ENCODE measurements at places on chromosomes 2 and 18.

DNA sequence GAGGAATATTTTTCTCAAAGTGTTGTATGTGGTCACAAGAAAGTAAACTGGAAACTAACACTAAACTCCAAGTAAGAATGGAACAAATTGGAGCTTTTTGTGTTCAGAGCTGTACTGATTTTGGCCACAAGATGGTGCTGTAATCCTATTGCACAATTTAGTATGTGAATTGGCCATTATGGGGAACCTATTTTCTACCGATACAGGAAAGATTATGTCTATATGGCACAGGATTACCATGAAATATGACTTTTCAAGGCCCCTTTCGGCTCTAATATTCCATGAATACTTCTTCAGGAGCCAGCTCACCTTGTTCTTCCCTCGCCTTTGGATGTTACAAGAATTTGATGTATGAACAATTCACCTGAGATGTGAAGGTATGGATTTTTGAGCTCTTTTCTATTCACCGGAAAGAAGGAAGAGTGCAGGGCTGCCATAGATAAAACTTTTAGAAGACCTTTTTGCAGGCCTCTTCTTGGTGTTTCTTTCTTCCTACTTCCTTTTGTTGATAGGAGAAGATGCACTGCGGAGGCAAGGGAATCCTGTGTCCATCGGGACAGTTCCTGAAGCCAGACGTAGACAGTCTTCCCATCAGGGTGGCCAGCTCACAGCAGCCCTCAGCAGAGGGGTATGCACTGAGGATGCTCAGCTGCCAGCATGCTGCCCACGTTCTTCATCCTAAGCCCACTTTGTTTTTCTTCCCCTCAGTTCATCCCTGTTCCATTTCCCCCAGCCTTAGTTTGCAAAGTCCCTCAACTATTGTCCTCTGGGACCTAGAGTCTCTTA lies 13.3 kb downstream of the MRPL44 start:
- peak; percentile 58 for DNase-seq

GRCh38 chr2:129347486-129348217 lies 631.8 kb upstream of the RAB6C start:
- no peak for DNase-seq

- no peak for DNase-seq
These were observed 795.1 kb upstream of the ZEB2 start for GRCh38 chr2:145315053-145315452.

- no peak for DNase-seq
These were observed 283.1 kb upstream of the TRIB2 start for GRCh38 chr2:12433626-12433990.

DNA sequence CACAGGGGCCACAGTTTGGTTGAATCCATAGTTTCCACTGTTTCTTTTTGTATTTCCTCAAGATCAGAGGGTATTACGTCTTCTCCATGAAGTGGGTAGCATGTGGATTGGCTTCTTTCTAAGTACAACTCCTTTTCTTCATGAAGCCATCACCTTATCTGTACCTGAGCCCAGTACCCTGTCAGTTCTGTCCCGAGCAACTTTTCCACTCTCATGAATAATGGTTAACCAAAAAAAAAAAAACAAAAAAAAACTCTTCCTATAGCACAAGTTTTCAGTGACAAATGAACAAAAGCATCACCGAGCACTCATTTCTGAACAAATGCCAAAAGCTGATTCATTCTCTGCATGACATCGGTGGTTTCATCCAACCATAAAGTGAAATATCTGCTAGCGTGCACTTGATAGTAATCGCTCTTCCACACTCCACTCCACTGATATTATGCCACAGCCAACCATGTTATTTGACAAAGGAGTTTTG lies 53.0 kb upstream of the CCDC150 start:
- no peak for DNase-seq

DNA sequence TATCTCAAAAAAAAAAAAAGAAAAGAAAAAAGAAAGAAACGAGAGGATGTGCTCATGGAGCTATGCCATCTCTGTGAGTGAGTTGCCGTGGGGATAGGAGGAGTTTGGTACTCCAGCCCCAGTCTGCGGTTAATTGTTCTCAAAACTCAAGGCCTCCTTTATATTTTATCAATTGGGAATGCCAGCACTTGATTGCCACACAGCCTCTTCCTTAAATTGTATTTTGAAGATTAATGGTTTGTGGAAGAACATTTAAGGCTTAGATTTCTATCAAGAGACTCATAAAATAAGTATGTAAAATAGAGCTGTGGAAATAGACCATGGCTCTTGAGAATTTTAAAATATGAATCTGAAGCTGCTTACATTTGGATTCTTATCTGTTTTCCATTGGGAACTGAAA lies 29.8 kb downstream of the KCNE4 start:
- DNase-seq = no peak

GRCh38 chr2:128445523-128445900 lies 126.8 kb upstream of the HS6ST1 start:
- no peak for DNase-seq

DNA sequence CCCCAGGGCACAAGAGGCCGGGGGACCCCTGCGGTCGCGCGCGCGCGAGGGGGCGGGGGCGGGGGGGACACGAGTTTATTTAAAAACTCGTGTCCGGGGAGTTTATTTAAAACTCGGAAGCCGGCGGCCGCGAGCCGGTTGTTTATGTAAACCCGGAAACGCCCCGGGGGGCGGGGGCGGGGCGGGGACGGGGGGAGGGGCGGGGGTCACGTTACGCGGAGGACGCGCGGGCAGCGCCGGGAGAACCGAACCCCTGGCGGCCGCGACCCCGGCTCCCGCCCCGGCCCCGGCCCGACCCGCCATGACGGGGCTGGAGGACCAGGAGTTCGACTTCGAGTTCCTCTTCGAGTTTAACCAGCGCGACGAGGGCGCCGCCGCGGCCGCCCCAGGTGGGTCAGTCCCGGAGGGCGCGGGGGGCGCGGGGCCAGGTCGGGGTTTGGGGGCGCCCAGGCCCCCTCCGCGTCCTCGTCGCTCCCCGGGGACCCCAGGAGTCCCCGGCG lies 4.4 kb downstream of the NFATC1 start:
- no peak for DNase-seq

- no peak for DNase-seq
These were observed 89.8 kb downstream of the PRPF40A start for GRCh38 chr2:152627351-152627957.

DNA sequence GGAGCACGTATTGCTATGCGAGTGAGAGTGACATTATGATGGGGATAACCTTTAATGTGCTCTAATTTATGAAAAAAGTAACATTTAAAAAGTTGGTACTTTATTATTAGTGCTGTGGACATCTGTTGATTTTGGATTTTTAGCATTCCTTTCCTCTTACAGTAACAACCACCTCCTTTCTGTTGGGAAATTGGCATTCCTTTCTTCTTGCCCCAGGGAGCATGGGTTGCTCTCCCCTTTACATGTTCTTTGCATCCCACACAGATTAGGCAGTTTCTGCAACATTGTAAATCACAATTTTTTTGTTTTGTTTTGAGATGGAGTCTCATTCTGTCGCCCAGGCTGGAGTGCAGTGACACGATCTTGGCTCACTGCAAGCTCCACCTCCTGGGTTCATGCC lies 300.2 kb downstream of the LPIN1 start:
- DNase-seq = no peak

DNA sequence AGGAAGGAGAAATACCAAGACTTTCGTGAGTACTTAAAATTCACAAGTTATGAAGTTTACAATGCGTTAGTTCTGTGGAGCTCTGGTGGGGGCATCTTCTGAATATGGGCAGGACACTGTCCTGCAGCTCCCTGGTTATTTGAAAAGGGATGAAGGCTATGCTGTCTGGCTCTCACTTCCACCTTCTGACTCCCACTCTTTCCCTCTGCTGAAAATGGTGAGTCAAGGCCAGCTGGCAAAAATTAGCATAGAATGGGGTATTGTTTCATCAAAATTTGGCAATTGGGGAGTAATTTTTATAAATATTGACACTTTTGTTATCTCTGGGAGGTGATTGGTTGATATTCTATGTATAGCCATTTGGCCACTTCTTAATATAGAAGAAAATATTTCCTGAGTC lies 177.4 kb downstream of the PARD3B start:
- DNase-seq = no peak

GRCh38 chr2:47334356-47335136 lies 68.4 kb upstream of the MSH2 start:
- DNase-seq = peak; percentile 21

All from retina (tissue), 1 donor.